ENCODE measurements at places on chromosomes 5 and 9.

GRCh38 chr5:53262348-53262970, 152.9 kb upstream of the MOCS2 start:
- no peak overlapping the region for H3K27ac ChIP-seq
- no peak for DNase-seq
- no peaks in the 10 kb centered on the region for H3K36me3 ChIP-seq
- H3K4me3 ChIP-seq = no peak overlapping the region

DNA sequence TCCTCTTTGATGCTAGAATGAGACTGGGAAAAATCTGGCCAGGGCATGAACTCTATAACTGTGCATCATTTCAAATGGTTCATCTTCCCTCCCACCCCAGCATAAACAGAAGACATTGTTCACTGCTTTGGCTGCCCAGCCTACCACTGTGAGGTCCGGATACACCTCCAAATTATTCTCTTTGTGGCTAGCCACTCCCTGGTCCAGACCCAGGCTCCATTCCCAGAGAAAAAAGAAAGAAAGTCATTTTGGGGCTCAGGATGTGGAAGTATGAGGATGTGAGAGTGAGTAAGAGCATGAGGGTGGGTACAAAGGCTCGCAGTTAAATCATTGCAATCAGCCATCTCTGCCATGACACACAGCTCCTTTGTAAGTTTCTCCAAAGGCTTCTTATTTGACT, 559.2 kb downstream of the PSAT1 start:
- no peak overlapping the region for H3K27ac ChIP-seq
- H3K36me3 ChIP-seq = no peaks in the 10 kb centered on the region
- H3K27me3 ChIP-seq = no peaks in the 10 kb centered on the region
- no peak overlapping the region for H3K4me3 ChIP-seq
- H3K4me1 ChIP-seq = no peaks in the 10 kb centered on the region

- no peaks in the 10 kb centered on the region for H3K36me3 ChIP-seq
- no peak overlapping the region for H3K27ac ChIP-seq
- no peaks in the 10 kb centered on the region for H3K27me3 ChIP-seq
- no peaks in the 10 kb centered on the region for H3K4me1 ChIP-seq
- H3K4me3 ChIP-seq = no peak overlapping the region
- DNase-seq = no peak
These were observed 7.7 kb downstream of the NR3C1 start for GRCh38 chr5:143395638-143396352.

GRCh38 chr5:97383996-97384395, 200.9 kb upstream of the RIOK2 start:
- no peak overlapping the region for H3K4me3 ChIP-seq
- H3K27ac ChIP-seq = no peak overlapping the region
- no peaks in the 10 kb centered on the region for H3K27me3 ChIP-seq
- DNase-seq = no peak
- H3K36me3 ChIP-seq = no peaks in the 10 kb centered on the region

GRCh38 chr5:124628721-124629596, 117.5 kb downstream of the ZNF608 start:
- no peaks in the 10 kb centered on the region for H3K36me3 ChIP-seq
- H3K27ac ChIP-seq = peak overlapping the region; percentile 95
- peaks cover 42% of the 10 kb centered on the region for H3K4me1 ChIP-seq
- peak; percentile 94 for DNase-seq
- H3K27me3 ChIP-seq = no peaks in the 10 kb centered on the region

GRCh38 chr5:61933787-61934626, 372.0 kb upstream of the KIF2A start:
- H3K27me3 ChIP-seq = no peaks in the 10 kb centered on the region
- no peak overlapping the region for H3K27ac ChIP-seq
- DNase-seq = peak; percentile 71
- H3K36me3 ChIP-seq = no peaks in the 10 kb centered on the region

- peaks cover 3% of the 10 kb centered on the region for H3K4me1 ChIP-seq
- H3K4me3 ChIP-seq = no peak overlapping the region
- DNase-seq = no peak
- H3K36me3 ChIP-seq = no peaks in the 10 kb centered on the region
- no peaks in the 10 kb centered on the region for H3K27me3 ChIP-seq
These were observed 151.4 kb downstream of the COL23A1 start for GRCh38 chr5:178438796-178439195.

GRCh38 chr5:15105799-15106393, 234.3 kb upstream of the ANKH start:
- H3K36me3 ChIP-seq = no peaks in the 10 kb centered on the region
- peaks cover 3% of the 10 kb centered on the region for H3K4me1 ChIP-seq
- peak; percentile 81 for DNase-seq
- no peaks in the 10 kb centered on the region for H3K27me3 ChIP-seq

GRCh38 chr9:109556061-109556460, 58.0 kb upstream of the PTPN3 start:
- H3K36me3 ChIP-seq = no peaks in the 10 kb centered on the region
- peak overlapping the region; percentile 87 for H3K27ac ChIP-seq
- H3K4me3 ChIP-seq = no peak overlapping the region
- H3K27me3 ChIP-seq = no peaks in the 10 kb centered on the region
- H3K4me1 ChIP-seq = peaks cover 22% of the 10 kb centered on the region

- H3K27me3 ChIP-seq = no peaks in the 10 kb centered on the region
- no peaks in the 10 kb centered on the region for H3K36me3 ChIP-seq
- no peak overlapping the region for H3K4me3 ChIP-seq
- H3K4me1 ChIP-seq = peaks cover under 1% of the 10 kb centered on the region
- H3K27ac ChIP-seq = no peak overlapping the region
These were observed 43.3 kb downstream of the ANKRD33B start for GRCh38 chr5:10607023-10607665.

DNA sequence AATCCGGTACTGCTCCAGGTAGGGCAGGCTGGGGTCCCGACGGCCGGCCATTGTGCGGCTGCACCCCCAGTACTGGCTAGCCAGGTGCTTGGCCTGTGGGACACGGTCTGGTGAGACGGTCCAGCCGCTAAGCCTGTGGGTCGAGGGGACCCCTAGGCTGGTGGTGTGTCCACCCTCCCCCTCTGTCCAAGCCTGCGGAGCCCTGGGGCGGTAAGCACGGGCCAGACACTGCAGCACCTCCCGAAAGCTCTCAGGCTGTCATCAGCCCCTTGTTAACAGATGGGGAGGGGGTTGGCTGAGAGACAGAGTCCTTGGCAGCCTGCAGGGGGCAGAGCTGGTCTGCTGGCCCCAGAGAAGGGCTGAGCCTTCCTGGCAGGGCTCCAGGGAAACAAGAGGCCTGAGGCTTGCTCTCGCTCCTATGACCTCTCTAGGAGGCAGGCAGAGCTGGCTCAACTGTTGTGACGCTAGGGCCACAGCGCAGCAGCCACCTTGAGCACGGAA, 11.8 kb upstream of the MRNIP start:
- no peak overlapping the region for H3K4me3 ChIP-seq
- peaks cover 76% of the 10 kb centered on the region for H3K36me3 ChIP-seq
- DNase-seq = no peak
- no peaks in the 10 kb centered on the region for H3K4me1 ChIP-seq
- H3K27ac ChIP-seq = no peak overlapping the region
- no peaks in the 10 kb centered on the region for H3K27me3 ChIP-seq

DNA sequence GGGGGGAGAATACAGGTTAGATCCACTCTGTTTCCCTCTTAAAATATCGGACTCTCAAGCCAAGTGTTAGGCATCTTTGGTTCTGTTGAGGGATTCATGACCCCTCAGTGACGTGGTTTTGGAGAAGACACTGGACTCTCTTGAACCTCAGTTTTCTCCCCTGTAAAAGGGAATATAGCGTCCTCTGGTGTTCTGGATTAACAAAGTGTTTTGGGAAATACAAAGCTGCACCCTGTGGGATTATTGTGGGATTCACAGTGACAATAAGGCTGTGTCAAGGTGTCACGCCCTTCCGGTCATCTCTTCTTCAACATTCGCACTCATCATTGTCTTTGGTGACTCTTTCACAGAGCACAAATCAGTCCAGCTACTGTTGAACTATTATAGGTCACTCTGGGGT, 139.0 kb downstream of the IRX1 start:
- DNase-seq = no peak
- H3K27ac ChIP-seq = no peak overlapping the region
- H3K36me3 ChIP-seq = no peaks in the 10 kb centered on the region
- H3K4me3 ChIP-seq = no peak overlapping the region
- peaks cover 2% of the 10 kb centered on the region for H3K4me1 ChIP-seq
